ENCODE measurements at places on chromosomes 4 and X.

DNA sequence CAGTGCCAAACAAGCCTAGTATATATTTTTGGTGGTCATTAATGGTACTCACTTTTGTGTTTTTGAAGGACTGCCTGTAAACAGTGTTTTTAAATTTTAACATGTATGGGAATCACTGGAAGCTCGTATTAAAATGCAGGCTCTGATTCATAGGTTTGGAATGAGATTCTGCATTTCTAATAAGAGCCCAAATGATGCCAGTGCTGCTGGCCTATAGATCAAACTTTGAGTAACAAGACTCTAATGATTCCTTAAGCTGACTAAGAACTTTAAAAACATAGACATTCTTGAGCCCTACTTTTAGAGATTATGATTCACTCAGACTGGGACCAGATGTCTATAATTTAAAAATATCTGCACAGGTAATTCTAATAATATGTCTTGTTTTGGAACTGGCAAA, 823.2 kb upstream of the LCORL start:
- DNase-seq = no peak

DNA sequence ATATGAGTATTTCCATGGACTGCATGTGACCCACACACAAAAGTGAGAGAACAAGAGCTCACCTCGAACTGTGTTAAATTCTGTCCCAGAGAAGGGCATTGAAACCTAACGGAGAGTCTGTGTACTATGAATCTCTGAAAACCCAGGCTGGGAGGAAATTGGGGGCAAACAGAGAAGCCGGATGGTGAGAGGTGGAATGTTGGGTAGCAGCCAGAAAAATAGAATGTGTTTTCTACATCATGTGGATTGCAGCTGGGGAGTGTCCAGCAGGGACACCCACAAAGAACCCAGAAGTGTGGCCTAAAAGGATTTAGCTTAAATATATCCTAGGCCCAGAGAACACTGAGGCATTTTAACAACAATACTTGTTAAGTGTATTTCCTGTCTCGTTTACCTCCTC, 38.6 kb downstream of the MND1 start:
- no peak for DNase-seq

DNA sequence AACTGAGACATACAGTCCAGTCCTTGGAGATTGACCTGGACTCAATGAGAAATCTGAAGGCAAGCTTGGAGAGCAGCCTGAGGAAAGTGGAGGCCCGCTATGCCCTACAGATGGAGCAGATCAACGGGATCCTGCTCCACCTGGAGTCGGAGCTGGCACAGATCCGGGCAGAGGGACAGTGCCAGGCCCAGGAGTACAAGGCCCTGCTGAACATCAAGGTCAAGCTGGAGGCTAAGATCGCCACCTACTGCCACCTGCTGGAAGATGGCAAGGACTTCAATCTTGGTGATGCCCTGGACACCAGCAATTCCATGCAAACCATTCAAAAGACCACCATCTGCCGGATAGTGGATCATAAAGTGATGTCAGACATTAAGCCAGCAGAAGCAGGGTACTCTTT, 20.4 kb upstream of the FRMPD3 start:
- DNase-seq = no peak

DNA sequence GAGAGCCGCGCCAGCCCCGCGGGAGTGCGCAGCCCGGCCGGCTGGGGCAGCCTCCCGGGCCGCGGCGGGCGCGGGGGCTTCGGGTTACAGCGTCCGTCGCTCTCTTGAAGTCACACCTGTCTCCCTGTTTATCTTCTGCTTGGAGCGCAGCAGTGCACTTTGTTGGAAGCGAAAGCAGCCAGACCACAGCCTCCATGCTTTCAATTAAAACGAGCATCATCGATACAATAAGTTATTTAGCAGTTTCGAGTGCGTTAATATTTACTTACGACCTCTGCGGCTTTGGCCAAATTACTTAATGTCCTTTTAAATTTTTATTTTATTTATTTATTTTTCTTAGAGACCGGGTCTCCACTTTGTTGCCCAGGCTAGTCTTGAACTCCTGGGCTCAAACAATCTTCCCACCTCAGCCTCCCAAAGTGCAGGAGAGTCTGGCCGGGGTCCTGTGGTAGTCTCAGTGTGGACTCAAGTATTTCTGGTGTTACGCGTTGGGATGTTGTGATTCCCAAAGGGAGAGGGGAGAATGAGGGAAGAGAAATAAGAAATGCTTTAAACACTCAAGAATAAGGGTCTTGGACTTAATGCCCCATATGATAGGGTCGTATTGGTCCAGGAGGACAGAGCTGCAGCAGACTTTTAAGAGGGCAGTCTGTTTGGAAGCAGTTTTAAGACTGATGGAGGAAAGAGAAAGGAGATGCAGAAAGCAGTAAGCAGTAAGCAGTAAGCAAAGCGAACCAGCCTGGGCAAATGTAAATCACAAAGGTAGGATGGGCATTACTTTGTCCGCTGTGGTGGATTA, 504 bp upstream of the PDLIM3 start:
- no peak for DNase-seq

GRCh38 chr4:106607558-106607957, 239.0 kb upstream of the GIMD1 start:
- DNase-seq = no peak

- DNase-seq = no peak
Measured at GRCh38 chrX:36803151-36803550, 205.0 kb upstream of the FAM47C start.

DNA sequence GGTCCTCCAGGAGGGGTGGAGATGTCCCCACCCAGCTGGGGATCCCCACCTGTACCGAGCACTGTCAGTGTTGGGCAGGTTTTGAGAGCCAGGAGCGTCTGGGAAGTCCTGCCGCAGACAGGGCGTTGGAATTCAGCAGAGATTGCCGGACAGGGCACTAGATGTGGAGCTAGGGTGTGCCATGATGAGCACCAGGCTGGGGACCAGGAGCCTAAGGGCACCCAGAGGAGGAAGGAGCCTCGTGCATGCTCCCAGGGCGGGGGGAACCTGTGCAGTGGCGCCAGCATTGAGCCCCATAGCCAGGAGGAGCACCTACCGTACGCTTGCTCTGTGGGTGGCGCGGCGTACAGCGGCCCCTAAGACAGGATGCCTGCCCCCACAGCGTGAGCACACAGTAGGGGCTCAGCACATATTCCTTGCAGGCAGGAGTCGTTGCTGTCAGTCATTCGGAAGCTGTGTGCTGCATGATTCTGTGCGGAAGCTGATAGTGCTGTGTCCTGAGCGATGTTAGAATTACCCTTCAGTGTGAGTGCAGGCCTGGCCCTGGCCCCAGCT, 18.8 kb upstream of the TADA2B start:
- DNase-seq = no peak

GRCh38 chr4:139890816-139891215, 225.2 kb downstream of the MGST2 start:
- no peak for DNase-seq

- no peak for DNase-seq
Measured at GRCh38 chr4:53019485-53020382, 157.6 kb downstream of the RASL11B start.

- no peak for DNase-seq
Measured at GRCh38 chr4:86043755-86044592, 315.9 kb downstream of the MAPK10 start.
